ENCODE measurements at places on chromosomes 6 and 20. TPM values are rescaled to one million over a fixed set of nuclear protein-coding genes. Genes with fewer than 3 reads are reported as not detected.

GRCh38 chr6:74222768-74223333 lies 526.8 kb downstream of the CD109 start:
- DNase-seq, result no peak

The KIF6 gene
- polyA plus RNA-seq, result 0.64 TPM

GRCh38 chr6:125931733-125932450 lies 24.7 kb upstream of the HINT3 start:
- no peak for DNase-seq

- DNase-seq, result no peak
These were observed 10.1 kb downstream of the PXMP4 start for GRCh38 chr20:33709905-33710541.

DNA sequence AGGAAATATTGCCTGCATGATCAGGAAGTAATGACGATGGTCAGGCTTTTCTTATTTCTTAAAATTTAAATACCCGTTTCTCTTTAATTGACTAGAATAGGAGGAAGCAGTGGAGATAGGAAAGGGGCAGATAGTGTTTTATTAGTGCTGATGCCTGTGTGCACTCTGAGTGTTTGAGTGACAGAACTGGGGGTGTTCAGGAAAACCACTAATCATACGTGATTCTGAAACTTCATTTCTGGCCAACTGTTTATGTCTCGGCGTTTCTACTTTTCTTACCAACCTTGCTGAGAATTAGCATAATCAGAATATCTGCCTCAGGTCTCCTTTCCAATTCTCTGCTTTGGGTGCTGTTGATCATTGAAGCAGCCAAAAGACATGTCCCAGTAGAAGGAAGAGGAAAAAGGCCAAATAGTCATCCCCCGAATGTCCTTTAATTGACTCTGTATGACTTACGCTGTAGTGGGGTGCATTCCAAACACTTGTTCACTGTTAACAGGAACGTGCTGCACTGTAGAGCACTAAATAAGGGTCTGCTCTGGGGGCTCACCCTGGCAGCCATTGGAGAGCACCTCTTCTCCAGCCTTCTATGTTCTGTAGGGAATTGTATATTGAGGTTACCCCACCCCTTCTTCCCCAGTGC lies 152.9 kb downstream of the JARID2 start:
- DNase-seq, result no peak

The SLC22A23 gene
- polyA plus RNA-seq, result 2.5 TPM

GRCh38 chr6:123808556-123808955 lies 4.9 kb downstream of the NKAIN2 start:
- no peak for DNase-seq

The TMX4 gene
- polyA plus RNA-seq, result 22.3 TPM

GRCh38 chr6:36844232-36845170 lies 5.3 kb upstream of the CPNE5 start:
- DNase-seq, result no peak

DNA sequence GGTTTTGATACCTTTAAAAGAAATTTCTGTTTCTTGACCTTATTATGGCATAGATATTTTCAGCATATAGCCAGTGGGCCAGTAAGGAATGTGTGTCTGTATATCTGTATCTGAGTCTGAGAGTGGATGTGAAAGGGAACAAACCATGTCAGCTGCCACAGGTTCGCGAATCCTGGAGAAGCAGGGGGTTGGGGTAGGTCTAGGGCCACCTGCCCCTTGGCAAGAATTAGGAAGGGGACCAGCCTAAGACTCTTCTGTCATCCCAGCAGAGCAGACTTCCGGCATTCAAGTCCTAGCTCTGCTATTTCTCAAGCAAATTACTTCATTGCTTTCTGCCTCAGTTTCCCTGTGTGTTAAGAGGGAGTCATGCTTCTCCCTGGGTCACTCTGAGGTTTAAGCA lies 180.3 kb upstream of the SNX9 start:
- no peak for DNase-seq

DNA sequence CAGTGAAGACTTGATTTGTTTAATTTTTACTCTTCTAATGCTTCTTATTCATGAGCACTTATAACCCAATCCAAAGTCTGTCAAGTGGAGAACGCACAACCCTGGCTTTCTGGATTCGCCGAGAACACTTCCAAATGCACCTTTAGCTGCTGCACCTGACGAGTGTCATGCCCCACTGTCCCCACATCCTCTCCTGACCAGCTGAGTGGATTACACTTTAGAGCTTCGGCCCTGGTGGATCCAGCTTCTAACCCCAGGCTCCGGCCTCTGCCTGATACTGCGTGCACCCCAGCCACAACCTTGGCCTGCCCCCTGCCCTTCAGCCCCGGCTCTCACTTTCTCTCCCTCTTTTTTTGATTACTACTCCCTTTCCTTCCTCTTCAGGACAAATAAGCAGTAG lies 258.8 kb downstream of the TMEM242 start:
- DNase-seq, result no peak

The NFATC2 gene
- polyA plus RNA-seq, result 2.1 TPM

DNA sequence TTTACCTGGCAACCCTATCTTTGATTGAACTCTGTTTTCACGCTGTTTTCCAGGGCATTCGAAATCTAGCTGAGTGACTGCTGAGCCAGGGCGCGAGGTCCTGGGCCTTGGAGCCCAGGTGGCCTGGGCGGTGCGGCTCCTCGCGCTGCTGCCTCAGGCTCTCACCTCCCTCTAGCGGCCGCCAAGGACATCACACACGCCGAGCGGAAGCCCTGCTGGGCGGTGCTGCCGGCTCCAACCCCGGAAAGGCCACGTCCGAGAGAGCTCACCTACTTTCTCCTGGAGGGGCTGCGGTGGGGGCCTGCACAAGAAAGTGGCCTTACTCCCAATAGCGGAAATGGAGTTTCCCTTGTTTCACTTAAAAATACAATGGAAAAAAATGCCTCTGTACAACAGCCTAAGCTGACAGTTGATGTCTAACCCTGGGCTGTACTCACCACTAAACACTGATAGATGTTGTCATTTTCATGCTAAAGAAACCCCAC lies 77.7 kb downstream of the ELOVL4 start:
- DNase-seq, result peak; percentile 86

GRCh38 chr20:19598117-19598850 lies 159.8 kb upstream of the RIN2 start:
- DNase-seq, result no peak

The SLC17A9 gene
- 11.9 TPM for polyA plus RNA-seq

DNA sequence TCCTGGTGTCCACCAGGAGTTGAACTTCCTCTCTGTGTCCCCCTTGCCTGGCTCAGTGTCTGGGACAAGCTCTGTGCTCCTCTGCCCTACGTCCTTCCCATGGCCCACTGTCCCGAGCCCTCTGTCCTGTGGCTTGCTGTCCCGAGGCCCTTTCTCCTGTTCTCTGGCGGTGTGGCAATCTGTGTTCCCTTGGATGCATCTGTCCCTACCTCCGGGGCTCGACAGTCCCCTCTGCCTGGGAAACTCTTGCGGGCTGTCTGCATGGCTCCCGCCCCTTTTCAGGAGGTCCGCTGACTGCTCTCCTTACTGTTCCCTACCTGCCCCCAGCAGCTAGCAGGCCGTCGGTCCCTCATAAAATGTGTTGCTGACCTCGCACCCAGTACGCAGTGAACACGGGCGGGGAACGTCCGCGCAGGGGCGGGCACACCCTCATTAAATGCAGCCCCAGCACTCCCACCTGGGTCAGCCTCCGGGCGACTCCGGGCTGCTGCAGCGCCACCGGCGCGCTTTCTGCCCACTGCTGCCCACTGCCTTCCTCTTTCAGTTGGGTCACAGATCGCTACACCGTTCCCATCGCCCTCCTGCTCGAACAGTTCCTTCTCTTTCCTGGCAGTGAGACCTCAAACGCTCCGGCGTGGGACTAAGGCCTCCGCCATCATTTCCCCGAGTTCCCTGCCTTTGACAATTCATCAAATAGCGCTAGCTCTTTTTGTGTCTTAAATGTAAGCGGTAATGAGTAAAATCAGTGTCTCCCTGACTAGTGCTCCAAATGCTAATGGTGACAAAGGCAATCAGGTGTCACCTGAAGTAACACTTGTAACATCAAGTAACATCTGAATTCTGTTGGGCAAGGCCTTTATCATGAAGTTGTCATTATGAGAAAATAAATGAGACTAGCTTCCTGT lies 60.5 kb downstream of the RSPH3 start:
- no peak for DNase-seq
